RWPE2 (cell line): ENCODE measurements at places on chromosomes 3 and 15.

- DNase-seq, result no peak
Observed at GRCh38 chr15:72751751-72752455, 31.7 kb downstream of the ADPGK start.

GRCh38 chr3:62586356-62586755 is 213.0 kb upstream of the FEZF2 start:
- DNase-seq, result no peak

GRCh38 chr3:134640378-134640777 is 10.4 kb downstream of the KY start:
- DNase-seq, result no peak

- no peak for DNase-seq
Observed at GRCh38 chr3:31227131-31227562, 305.6 kb upstream of the STT3B start.

GRCh38 chr15:90641581-90642463 is 75.3 kb upstream of the BLM start:
- no peak for DNase-seq

GRCh38 chr3:155190691-155191090 is 102.8 kb downstream of the STRIT1 start:
- no peak for DNase-seq

- no peak for DNase-seq
Observed at GRCh38 chr3:70392227-70392626, 79.8 kb upstream of the MDFIC2 start.

GRCh38 chr3:20909511-20909910 is 723.5 kb upstream of the SGO1 start:
- no peak for DNase-seq

DNA sequence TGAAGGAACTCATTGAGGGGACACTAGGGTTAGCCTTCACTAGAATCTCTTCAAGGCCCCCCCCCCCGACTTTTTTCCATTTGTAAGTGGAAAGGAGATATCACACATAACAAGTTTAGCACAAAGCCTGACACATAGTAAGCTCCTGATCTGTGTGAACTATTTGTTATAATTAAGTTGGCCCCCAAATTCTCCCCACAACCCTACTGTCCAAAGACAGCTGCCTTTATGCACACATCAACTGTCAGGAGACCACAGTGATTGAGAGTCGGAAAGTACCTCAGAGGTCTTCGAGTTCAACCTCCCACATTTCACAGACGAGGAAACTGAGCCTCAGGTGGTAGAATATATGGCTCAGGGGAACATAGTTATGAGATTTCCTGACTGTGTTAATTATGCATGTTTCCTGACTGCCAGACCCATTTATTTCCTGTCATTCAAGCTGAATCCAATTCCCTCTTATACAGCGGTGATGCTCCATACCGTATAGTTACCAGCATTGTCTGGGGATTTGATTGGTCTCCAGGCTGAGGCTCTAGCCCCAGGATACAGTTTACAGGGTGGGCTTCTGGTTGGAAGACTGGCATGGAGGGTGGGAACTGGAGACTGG is 227.4 kb upstream of the CMC1 start:
- DNase-seq, result no peak

GRCh38 chr15:60160909-60161308 is 156.8 kb downstream of the FOXB1 start:
- no peak for DNase-seq

GRCh38 chr3:134852132-134852531 is 57.1 kb downstream of the EPHB1 start:
- DNase-seq, result no peak

DNA sequence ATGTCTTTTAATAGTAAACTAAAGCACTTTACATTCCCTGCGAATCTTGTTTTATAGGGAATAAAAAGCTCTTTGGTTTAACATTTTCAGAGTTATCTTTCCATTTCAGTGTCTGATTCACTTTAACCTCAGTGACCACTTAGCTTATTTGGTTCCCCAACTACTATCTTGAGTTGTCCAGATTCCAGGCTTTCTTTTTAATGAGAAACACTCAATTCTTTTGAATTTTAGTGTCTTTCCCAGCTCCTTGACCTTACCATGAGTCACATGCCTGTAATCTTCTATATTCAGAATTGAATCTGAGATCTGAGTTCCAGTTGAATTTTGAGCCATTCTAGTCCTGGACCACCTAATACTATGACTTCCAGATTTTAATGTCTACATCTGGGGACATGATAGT is 144.4 kb downstream of the KCNAB1 start:
- no peak for DNase-seq

DNA sequence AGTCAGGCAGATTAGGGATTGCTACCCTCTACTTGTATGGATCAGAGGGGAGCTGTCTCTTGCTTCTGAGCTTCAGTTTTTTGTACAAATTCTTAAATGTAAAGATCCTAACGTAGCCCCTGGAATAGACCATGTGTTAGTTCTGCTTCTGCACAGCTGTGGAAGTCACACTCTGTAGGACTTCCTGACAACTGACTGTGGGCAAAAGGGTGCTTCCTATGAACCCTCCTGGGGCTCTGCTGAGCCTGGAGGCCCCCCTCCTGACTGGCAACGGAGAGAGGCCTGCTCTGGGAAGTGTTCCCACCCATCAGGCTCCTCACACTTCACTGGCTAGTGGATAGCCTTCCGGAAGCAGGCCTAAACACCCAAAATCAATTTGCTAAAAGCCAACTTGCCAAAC is 131.0 kb downstream of the RPLP1 start:
- DNase-seq, result no peak

DNA sequence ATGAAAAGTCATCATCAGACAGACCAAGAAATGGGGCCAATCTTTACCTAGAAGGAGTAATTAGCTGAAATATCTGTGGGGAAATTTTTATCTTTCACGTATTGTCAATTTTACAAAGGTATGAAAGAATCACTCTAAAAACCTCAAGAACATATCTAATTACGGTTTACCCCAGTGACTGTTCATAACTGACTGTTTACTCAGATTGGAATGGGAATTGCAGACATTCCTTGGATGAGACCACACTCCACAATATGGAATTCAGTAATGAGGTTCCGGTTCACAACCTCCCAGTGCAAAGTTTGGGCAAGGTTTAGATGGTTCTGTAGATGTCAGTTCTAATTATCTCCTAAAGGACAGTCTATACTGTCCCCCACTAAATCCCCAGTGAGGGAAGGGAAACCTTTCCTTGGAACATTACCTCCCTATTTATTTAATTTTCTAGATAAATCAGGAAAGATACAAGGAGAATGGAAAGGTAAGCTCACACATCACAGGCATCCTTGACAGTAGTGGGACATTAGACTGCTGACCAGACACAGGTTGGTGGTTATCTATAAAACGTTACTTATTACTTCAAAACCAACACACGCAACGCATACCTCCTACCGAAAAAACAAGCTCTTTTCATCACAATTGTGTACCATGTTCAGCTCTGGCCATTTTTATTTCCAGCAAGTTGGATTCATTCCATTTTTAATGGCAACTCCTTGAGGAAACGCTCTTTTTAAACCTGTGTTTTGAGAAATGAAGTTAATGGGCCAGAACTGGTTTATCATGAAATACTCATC is 129.9 kb downstream of the RORA start:
- no peak for DNase-seq

DNA sequence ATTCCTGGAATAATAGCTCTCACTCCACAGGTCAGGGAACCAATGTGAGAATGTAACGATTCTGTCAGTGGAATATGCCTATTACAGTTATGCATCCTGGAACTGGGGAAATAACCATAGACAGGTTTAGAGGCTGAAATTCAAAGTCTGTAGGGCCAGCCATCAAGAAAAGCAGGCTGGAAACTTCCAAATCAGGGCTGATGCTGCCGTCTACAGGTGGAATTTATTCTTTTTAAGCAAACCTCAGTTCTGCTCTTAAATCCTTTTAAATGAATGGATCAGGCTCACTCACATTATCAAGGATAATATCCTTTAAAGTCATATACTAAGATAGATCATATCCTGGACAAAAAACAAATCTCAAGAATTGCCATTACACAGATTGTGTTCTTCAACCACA is 699.8 kb downstream of the NR2F2 start:
- DNase-seq, result no peak
